ENCODE measurements at places on chromosomes 12 and 14. TPM values are rescaled to one million over a fixed set of nuclear protein-coding genes. Genes with fewer than 3 reads are reported as not detected.

DNA sequence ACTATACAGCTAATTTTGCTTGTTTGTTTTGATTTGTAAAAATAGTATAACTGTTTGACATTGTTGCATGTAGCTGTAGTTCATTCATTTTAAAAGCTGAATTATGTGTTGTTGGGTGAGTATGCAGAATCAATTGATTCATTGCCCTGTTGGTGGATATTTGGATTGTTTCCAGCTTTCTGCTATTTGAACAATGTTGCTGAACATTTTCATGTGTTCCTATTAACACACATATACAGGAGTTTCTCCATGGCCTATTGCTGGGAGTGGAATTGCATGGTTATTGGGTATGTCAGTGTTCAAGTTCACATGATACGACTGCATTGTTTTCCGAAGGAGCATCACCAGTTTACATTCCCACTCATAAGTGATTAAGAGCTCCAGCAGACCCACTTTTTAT is 75.3 kb downstream of the SRGAP1 start:
- DNase-seq: no peak

DNA sequence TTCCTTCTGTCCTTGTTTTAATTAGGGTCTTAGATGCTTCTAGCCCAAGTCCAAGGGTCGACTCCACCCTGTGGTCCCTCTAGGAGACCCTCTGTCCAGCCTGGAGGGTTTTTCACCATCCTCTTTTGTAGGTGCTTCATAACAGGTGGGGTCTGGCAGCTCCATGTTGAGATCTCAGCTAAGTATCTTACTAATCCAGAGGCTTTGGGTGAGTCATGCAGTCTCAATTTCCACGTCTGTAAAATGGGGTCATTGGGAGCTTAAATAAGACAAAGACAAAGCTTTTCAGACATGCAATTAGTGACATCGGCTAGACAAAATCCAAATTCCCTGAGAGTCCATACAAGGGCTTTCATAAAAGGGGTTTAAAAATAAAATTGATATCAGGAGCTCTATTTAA is 3.2 kb downstream of the HSPB8 start:
- no peak for DNase-seq

GRCh38 chr12:132217371-132217770 is 73.1 kb downstream of the NOC4L start:
- no peak for DNase-seq

DNA sequence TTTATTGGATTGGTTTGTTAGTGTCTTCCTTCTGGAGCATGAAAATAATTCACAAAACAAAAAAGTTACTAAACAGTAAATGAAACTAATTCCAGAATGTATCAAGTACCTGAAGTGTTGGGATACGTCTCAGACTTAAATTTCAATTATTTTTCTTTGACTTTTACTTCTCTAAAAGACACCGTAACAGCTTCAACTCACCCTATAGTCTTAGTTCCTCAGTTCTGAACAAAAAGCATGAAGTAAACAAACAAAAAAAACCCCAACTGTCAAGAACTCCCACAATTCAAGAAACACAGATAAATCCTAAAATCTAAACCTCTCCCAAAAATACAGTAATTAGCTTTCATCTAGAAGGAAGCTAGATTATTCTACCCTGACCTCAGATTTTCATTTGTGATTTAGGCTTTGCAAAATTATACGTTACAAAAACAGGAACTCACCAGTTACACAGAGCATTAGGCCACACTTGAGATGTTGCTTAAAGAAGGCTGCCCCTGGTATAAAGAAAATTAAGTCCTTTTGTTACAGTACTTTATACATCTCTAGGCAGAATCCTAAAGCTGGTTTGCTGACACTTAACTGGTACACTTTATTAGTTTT is 10.2 kb downstream of the HEATR5A start:
- DNase-seq: no peak

- no peak for DNase-seq
These were observed 755.7 kb upstream of the USP15 start for GRCh38 chr12:61504396-61505080.

DNA sequence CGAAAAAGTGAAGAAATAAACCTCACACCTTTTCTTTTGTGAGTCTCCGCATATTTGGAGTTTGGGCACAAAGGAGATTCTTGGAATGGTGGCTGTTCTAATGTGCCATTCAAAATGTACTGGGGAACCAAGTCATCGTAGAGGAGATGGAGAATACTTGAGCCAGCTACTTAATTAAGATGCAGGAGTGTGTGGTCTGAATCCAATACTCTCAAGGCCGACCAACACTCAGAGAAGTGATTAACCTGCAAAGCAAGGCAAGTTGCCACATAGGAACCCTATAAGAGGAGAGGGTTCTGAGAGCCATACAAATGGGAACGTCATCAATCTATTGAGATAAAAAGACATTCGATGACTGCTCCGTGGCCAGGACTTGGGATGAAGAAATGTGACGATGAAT is 446.7 kb downstream of the GLT1D1 start:
- no peak for DNase-seq

DNA sequence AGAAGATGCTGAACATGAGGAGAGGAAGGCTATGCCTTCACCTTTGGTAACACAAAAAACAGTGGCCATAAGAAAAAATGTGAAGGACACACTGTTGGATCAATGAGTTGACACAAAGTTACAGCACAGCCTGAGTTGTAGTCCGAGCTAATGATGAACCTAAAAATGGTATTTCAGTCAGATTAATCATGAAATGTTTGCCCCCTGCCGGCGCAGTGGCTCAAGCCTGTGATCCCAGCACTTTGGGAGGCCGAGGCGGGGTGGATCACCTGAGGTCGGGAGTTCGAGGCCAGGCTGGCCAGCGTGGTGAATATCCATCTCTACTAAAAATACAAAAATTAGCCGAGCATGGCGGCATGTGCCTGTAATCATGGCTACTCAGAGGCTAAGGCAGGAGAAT is 1.3 kb upstream of the CAPRIN2 start:
- no peak for DNase-seq

DNA sequence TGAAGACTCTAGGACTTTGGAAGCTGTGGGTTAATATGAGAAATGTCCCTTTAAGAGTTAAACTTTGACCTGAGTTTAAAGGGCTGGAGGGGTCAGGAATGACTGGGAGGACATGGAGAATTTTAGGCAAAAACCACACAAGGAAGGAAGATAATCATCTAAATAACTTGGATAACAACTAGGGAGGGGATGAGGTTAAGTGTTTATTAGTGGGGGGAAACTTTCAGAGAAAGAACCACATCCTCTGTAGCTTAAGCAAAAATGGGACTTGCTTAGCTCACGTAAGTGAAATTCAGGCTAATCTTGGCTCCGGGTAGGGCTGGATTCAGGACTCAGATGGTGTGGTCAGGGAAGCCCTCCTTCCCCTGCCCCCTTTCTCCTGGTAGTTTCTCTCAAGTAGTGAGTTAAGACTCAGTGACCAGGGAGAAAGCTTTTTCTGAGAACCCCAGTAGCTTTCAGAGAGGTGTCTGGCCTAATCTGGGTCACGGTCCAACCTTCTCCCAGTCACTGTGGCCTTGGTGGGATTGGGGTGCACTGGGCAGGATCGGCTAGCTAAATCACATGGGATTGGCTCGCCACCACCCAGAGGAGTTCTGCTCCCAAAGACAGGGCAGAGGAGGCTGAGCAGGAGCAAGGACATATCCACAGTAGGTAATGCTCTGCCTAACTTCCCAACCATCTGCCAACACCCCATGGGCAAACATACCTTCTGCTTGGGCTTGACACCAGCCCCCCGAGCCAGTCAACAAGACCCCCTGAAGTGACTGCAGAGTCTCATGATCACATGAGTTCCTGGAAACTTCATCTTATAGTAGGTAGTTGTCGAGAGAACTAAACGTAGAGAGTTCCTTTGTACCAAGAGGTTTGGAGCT is 52.8 kb downstream of the ARF6 start:
- no peak for DNase-seq

GRCh38 chr12:95554532-95555071 is 3.3 kb upstream of the USP44 start:
- DNase-seq: no peak

DNA sequence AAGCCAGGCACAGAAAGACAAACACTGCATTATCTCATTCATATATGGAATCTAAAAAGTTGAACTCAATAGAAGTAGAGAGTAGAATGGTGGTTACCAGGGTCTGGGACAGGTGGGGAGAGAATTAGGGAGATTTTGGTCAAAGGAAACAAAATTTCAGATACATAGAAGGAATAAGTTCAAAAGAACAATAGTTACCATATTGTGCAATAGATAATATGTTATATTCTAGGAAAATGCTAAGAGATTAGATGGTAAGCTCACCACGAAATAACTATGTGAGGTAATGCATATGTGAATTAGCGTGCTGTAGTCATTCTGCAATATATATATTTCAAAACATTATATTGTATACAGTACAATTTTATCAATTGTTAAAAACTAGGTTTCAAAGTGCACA is 442.5 kb downstream of the KCNH5 start:
- DNase-seq: no peak

The GALNT6 gene
- 17.2 TPM for total RNA-seq
